Stimulated activated CD8-positive, alpha-beta memory T cell treated with anti-CD3 and anti-CD28 coated beads, Interleukin-15, amount 100 ng/mL, for 24 hours (primary cell): ENCODE measurements at places on chromosomes 4 and X.

- DNase-seq = no peak
These were observed 6.0 kb downstream of the UGT2B17 start for GRCh38 chr4:68570122-68570507.

- DNase-seq = no peak
These were observed 138.7 kb downstream of the INPP4B start for GRCh38 chr4:142707401-142707800.

DNA sequence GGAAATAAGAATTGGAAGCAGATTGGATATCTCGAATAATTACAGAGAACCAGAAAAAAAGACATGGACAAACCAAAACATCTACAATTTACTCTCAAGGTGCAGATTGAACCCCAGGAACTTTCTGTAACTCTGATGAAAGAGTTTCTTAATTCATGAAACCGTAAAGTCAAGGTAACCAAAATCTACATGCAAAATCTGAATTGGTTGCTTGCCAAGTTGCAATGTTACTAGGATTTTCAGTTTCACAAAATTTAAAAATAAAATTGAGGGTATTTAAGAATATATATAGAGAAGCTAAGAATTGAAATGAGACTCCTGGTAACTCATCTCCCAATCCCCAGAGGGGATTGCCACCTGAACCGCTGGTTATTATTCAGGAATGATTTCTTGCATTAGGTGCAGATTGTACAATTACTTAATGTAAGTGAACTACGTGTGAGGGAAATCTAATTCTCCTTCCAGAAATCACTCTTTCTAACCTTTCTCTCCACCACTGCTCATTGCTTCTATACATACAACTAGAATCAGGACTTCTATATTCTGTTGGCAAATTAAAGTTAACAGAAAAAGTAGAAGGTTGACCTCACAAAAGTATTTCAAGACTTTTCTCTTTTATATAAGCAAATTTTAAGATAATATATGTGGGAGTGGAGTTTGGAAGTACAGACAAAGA, 221.5 kb upstream of the NDST4 start:
- DNase-seq = no peak

- no peak for DNase-seq
These were observed 80.7 kb upstream of the GPM6B start for GRCh38 chrX:13897566-13897965.

- DNase-seq = no peak
These were observed 182.4 kb upstream of the MBNL3 start for GRCh38 chrX:132671229-132671641.

- DNase-seq = no peak
These were observed 969.5 kb downstream of the PCDH18 start for GRCh38 chr4:136562834-136563233.

DNA sequence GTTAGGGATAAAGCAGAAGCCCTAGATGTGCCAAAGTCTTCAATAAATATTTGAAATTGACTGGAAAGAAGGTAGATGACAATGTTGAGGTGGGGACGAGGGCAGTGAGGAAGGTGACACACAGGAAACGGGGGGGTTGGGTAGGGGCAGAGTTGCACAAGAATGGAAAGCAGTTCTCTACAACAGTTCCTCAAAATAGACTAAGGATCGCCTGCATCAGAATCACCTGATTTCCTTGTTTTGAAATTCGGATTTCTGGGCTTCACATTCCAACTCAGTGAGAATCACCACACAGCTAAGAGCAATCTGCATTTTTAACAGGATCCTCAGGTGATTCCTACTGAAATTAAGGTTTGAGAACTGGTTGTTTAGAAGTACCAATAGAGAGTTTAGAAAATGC, 70.6 kb downstream of the ARFIP1 start:
- DNase-seq = no peak

- DNase-seq = no peak
These were observed 386.9 kb upstream of the MAOA start for GRCh38 chrX:43269201-43269600.

DNA sequence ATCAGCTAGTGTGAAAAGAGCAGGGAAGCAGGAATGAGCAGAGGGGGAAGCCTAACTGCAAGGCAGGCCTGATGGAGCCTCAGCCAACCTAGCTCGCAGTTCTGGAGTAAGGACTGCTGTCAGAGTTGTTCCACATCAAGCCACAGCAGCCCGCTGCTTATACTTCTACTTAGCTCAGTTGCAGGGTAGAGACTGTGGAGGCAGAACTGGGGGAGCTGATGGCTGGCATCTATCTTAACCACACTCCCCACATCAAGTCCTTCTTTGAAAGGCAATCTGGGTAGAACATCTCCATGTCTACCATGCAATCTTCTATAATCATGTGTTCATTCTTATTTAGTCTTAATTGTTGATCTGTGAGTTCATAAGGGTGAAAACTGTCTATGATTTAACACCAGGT, 46.1 kb downstream of the DDX60 start:
- no peak for DNase-seq

GRCh38 chrX:152641996-152642395, 4.3 kb downstream of the GABRQ start:
- no peak for DNase-seq

DNA sequence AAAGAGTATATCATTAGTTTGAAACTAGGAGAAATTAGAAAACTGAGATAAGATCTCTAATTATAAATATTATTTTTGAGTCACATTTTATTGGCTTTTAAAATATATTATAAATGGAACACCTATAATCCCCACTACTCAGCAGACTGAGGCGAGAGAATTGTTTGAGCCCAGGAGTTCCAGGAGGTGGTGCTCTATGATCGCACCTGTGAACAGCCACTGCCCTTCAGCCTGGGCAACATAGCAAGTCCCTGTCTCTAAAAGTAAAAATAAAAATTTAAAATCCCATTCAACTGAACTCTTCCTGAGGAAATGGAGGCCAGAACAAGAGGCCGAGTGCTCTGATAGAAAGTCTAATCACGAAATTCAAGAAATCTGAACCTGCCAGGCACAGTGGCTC, 6.3 kb upstream of the C4orf36 start:
- DNase-seq = no peak

DNA sequence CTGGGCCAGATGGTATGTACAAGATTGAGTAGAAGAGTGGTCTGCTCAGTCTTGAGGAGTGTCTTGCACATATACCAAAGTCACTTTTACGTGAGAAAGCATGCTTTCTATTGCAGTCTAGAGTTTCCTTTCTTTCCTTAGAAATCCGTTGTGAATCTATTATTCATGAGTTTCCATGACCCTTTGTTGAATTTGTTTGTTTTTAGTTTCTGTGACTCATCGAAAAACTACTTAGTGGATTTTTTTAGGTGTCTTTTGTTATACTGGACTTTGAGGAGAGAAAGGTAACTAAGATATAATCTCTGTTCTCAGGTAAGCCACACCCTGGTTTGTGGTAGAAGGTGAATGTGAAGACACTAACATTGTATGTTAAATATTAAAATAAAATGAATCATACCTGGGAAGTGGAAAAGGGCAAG, 23.0 kb downstream of the GALNT7 start:
- DNase-seq = no peak

DNA sequence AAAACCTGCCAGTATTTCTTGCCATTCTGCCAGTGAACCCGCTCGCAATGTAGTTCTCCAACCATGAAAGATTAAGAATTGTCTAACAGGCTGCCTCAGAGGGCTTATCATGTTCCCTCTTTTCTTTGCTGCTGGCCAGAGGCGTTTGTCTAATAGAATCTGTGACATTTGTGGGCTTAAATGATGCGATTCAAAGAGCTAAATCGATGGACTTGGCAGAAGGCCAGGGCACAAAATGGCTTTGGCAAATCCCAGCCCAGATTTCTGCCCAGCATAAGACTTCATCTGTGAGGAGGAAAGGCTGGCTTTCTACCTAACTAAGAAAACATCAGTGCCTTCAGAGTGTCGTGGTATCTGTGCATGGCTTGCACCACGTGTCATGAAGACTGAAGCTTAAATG, 79.9 kb downstream of the TRPC5OS start:
- DNase-seq = no peak

DNA sequence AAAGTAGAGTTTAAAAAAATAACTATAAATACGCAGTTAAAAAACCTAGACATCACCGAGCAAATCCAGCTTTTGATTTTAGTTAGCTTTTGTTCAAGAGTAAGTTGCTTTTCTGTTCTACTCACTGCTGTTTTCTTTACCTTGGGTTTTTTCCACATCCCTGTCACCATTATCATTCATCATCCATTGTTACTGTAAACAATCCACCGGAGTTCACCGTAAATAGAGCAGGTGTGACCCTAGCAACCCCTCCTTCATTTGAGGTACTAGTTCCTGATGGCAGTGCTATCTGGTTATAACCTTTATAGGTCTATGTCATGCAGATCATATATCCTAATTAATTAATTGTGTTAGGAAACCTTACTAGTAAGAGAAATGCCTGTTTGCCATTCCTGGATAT, 43.0 kb upstream of the TEX13D start:
- no peak for DNase-seq

DNA sequence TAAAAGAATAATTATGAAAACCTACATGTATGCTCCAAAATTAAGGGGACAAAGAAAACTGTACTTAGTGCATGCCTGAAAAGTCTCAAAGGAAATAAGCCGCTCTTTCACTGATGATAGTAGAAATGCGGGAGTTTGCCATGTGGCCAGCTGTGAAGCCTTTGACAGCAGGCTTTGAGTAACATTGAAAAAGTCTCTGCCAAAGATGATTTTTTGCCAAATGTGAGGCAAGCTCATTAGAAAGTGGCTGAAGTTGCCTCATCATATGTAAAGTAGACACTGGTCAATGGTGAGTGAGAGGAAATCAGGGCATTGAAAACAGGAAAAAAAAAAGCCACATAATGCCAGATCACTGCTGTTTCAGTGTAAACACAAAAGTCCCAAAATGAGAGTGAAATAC, 2360.1 kb downstream of the PCDH7 start:
- DNase-seq = no peak

- DNase-seq = no peak
These were observed 311.2 kb downstream of the BMPR1B start for GRCh38 chr4:95068818-95069478.

DNA sequence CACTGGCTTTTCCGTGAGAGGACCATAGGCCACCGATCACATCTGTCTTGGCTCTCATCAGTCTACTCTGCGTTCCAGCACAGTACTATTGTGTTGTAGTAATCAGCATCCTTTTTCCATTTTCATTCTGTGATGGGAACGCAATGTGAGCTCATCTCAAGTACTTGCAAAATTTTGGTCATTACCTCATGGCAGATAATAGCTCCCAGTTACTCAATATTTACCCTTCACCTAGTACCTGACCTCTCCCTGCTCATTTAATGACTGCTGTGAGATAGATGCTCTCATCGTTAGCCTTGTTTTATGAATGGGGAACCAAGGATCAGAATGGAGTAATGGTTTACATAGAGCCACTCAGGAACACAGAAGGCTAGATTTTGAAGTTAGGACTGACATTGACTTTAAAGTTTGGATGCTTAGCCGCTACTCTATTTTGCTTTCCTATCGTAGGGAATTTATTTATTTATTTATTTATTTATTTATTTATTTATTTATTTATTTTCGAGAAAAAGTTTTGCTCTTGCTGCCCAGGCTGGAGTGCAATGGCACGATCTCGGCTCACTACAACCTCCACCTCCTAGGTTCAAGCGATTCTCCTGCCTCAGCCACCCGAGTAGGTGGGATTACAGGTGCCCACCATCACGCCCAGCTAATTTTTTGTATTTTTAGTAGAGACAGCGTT, 6.5 kb upstream of the GPR101 start:
- DNase-seq = no peak

DNA sequence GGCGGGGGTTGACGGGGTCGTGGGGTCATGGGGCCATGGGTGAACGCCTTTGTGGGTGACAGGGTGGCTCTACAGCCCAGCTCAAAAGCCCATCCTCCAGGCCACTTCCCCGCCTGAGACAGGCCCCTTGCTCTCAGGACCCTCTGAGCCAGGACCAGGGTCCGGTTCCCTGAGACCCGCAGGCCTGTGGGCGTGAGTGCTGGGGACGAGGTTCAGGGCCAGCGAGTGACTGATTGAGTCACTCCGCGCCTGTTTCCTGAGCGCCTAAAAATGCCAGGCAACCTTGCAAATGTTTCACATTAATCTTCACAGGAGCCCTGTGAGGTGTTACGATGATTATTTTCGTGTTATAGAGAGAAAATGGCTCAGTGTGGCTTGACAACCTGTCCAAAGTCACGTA, 97.8 kb downstream of the ZNF674 start:
- peak; percentile 3 for DNase-seq

GRCh38 chrX:123849096-123849495, 10.8 kb upstream of the XIAP start:
- DNase-seq = no peak

DNA sequence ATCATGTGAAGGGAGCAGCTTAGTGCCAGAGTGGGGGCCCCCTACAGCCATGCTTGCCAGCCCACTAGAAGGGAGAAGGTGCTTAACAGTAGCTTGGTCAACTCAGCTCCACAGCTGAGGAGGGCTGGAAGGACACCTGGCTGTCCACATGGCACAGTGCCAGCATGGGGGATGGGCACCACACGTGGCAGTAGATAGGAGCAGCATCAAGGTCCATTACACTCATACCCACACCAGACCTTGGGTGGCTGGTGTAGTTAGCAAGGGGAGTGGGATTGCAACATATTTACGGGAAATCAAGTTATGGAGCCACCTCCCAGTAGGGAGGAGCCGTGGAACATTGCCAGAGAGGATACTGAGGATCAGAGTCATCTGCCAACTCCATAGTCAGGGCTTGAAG, 37.9 kb upstream of the SLC4A4 start:
- no peak for DNase-seq

- no peak for DNase-seq
These were observed 746.9 kb downstream of the PCDH19 start for GRCh38 chrX:99663136-99663535.

DNA sequence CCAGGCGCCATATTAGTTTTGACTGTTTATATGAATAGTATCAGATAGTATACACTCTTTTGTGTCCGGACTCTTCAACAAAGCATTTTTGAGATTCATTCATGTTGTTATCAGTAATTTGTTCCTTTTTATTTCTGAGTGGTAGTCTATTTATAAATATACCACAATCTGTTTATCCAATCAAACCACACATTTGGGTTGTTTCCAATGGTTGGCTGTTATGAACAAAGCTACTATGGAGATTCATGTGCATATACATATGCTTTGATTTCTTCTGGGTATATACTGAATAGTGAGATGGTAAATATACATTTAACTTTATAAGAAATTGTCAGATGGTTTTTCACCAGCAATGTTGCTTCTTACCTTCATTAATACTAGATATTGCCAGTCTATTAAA, 36.8 kb upstream of the TAPT1 start:
- DNase-seq = no peak

- DNase-seq = no peak
These were observed 259.8 kb downstream of the ARHGAP10 start for GRCh38 chr4:147991543-147992283.

DNA sequence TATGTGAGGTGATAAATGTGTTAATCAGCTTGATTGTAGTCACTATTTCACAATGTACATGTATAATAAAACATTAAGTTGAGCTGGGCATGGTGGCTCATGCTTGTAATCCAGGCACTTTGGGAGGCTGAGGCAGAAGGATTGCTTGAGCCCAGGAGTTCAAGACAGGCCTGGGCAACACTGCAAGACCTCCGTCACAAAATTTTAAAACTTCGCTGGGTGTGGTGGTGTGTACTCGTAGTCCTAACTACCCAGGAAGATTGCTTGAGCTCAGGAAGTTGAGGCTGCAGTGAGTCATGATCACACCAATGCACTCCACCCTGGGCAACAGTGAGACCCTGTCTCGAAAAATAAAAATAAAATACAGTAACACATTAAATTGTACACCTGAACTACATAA, 20.1 kb downstream of the LYAR start:
- no peak for DNase-seq

- DNase-seq = no peak
These were observed 34.8 kb downstream of the ASMT start for GRCh38 chrX:1649621-1650020.
